ENCODE measurements at places on chromosomes 12 and 14. TPM values are rescaled to one million over a fixed set of nuclear protein-coding genes. Genes with fewer than 3 reads are reported as not detected.
A peak's percentile ranks its signal among the peaks of the same experiment; 100 is the strongest.

GRCh38 chr12:66392266-66392915 lies 90.1 kb downstream of the HELB start:
- no peaks in the 10 kb centered on the region for H3K36me3 ChIP-seq
- no peaks in the 10 kb centered on the region for H3K4me1 ChIP-seq
- no peak overlapping the region for H3K27ac ChIP-seq
- H3K27me3 ChIP-seq, result no peaks in the 10 kb centered on the region

DNA sequence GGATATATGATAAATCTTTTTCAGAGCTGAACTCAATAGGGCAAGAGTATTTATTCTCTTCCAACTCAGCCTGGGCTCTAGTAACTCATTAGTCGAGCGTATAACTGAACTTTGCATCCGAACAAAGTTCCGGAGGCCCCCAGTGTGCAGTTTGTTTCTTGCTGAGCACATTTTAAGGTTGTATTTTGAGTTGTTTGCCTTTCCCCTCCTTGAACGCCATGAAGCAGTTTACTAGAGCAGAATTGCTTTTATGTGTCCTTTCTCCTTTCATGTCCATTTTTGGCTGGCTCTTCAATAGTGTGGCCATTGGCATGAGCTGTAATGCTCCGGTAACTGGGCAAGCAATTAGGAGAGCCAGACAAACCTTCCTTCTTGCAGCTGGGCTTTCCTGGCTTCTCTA lies 105.3 kb downstream of the WIF1 start:
- H3K27ac ChIP-seq, result no peak overlapping the region
- H3K4me1 ChIP-seq, result peaks cover 9% of the 10 kb centered on the region
- DNase-seq, result no peak
- no peaks in the 10 kb centered on the region for H3K27me3 ChIP-seq
- no peaks in the 10 kb centered on the region for H3K36me3 ChIP-seq

DNA sequence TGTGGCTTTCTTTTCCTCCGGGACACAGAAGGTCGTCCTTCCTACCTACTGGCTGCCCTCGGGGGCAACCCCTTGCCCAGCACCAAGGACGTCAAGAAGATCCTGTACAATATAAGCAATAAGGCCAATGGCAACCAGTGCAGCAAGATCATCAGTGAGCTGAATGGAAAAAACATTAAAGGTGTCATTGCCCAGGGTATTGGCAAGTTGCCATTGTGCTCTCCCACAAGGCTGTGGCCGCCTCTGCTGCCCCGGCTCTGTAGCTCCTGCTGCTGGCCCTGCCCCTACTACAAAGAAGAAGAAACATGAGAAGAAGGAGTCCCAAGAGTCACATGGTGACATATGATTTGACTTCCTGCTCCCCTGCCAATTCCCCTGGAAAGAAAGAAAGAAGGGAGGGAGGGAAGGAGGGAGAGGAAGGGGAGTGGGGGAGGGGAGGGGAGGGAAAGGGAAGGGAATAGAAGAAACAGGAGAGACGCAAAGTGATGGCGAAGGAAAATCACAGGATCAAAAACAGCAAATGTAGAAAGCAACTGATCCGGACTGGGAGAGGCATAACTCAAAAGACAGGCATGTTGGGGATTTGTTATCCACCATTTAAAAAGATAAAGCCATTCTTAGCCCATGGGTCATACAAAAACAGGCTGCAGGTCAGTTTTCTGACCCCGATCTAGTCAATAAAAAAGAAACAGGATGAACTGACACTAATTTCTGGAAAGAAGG lies 61.3 kb upstream of the RESF1 start:
- DNase-seq, result peak; percentile 22
- no peak overlapping the region for H3K4me3 ChIP-seq
- H3K27me3 ChIP-seq, result no peaks in the 10 kb centered on the region
- no peaks in the 10 kb centered on the region for H3K36me3 ChIP-seq
- H3K27ac ChIP-seq, result peak overlapping the region; percentile 74
- no peaks in the 10 kb centered on the region for H3K4me1 ChIP-seq

DNA sequence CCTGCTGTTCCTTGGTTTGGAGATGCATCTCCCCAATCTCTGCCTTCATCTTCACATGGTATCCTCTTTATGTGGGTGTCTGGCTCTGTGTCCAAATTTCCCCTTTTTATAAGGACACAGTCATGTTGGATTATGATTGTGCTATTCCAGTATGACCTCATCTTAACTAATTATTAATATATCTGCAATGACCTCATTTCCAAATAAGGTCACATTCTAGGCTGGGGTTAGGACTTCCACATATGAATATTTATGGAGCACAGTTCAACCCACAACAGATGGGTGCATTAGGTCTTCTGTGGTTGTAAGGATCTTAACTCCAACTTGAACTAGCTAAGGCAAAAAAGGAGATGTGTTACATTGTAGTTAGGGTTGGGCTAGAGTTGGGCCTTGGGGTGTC lies 69.4 kb downstream of the ADCK1 start:
- H3K4me1 ChIP-seq, result no peaks in the 10 kb centered on the region
- H3K36me3 ChIP-seq, result no peaks in the 10 kb centered on the region
- H3K27ac ChIP-seq, result no peak overlapping the region
- no peak overlapping the region for H3K4me3 ChIP-seq

DNA sequence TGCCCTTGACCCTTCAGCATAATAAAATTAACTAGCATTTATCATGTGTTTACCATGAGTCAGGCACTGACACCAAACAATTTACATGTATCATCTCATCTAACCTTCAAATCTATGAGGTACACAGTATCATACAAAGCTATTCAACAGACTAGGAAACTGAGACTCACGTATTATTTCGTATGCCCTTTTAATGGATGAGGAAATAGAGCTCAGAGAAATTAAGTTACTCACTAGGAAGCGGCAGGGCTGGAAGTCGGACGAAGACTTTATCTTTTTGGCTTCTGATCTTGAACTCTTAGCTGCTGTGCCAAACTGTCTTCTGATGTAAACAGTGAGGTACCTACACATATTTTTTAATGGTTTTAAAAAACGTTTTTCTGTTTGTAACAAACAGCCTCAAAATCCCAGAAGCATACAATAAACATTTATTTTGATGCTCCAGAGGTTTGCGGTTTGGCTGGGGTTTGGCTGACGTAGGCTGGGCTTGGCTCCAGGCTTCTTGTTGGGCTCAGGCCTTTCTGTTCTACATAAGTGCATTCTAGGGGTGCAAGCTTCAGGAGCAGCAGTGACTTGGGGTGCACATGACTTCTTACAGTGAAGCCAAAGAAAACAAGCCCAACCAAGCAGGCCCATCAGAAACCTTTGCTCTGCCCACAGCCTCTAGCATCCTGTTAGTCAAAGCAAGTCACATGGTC lies 184.7 kb downstream of the TBX5 start:
- H3K27me3 ChIP-seq, result peaks cover 6% of the 10 kb centered on the region
- H3K36me3 ChIP-seq, result no peaks in the 10 kb centered on the region
- no peaks in the 10 kb centered on the region for H3K4me1 ChIP-seq
- H3K27ac ChIP-seq, result no peak overlapping the region

DNA sequence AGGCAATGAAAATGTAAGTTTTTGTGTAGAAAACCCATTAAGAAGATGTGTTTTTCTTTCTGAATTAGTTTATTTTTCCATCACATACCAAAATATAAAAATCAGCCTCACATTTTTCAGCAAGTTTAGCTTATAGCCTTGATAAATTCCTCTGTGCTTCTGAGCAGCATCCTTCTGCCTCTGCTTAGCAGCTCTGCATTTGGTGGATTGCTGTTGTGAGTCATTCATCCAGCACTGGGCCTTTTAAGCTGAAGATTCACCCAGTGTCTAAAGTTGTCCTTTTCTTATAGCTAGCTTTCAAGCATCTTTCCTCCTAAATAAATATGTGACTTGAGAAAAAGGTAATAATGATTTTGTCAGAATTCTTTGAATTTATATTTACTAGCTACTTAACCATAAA lies 206.1 kb downstream of the PCNX1 start:
- no peaks in the 10 kb centered on the region for H3K27me3 ChIP-seq
- H3K4me3 ChIP-seq, result no peak overlapping the region
- H3K36me3 ChIP-seq, result peaks cover 24% of the 10 kb centered on the region
- H3K4me1 ChIP-seq, result peaks cover 17% of the 10 kb centered on the region
- no peak overlapping the region for H3K27ac ChIP-seq

Gene PIK3C2G
- total RNA-seq, result 1.4 TPM

Gene RHOF
- 251 TPM for total RNA-seq

Gene SLC8A3
- not detected for total RNA-seq

Gene ITGA7
- 125 TPM for total RNA-seq
